ENCODE measurements at places on chromosomes 11 and 22.

DNA sequence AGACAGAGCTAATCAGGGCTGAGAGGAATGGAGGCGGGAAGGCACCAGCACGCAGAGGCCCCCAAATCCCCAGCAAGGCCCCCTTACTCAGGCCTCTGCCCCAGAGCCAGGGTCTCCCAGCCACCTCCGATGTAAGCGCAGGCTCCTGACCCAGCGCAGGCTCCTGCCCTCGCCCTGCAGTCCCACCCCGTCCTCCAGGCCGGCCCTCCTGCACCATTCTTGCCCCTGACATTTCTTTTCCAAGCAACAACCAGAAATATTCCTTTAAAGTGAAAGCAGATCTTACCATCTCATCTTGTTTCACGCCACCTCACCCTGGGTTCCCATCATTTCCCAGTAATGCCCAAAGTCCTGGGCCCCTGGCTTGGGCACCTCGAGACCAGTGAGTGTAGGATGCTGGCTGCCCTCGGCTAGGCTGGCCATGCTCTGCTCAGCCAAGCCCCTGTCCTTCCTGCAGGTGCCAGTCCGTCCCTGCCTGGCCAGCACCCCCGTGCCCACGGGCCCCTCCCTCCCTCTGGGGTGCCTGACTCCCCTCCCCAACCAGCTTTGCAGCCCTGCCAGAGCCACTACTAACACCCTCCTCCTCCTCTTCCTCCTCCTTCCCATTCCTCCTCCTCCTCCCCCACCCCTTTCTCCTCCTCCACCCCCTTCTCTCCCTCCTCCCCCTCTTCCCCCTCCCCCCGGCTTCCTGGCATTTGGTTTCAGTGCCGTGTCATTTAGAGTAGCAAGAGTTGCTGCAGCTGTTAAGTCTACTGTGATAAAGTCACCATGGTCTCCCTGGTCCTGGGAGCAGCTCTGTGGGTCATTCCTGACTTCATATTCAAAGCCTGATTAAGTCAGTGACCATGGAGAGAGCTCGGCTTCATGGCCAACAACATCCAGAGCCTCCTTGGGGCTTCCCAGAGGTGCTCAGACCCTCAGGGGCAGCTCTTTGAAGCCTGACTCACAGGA, 78.7 kb downstream of the PIWIL3 start:
- no peak for DNase-seq

- DNase-seq: no peak
These were observed 120.9 kb downstream of the MN1 start for GRCh38 chr22:27680636-27681035.

- no peak for DNase-seq
These were observed 16.1 kb downstream of the RBX1 start for GRCh38 chr22:40967111-40967760.

DNA sequence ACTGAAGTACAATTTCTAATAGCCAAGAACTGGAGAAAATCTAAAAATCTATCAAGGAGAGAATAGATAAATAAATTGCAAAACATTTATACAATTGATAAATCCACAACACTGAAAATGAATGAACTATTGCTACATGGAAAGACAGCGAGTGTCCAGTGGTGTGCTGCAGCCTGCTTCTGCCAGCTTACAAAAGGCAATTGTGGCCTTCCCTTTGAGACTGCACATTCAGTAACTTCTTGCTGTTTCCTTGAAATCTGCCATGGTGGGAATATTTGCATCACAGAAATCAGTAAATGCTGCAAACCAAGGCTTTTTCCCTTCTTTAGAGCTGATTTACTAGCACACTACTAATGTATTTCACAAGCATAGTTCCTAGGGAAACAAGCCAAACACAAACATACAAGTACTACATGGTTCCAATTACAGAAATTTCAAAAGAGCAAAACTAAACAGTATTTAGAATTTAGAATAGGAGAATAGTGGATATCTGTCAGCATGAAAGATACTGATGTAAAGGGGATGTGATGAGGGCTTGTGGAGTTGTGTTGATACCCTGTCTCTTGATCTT, 76.9 kb upstream of the TRIM77 start:
- no peak for DNase-seq

- peak; percentile 35 for DNase-seq
These were observed 19.4 kb downstream of the HTR3A start for GRCh38 chr11:113994077-113994954.

GRCh38 chr11:66318600-66318970, 1.7 kb upstream of the CD248 start:
- no peak for DNase-seq

DNA sequence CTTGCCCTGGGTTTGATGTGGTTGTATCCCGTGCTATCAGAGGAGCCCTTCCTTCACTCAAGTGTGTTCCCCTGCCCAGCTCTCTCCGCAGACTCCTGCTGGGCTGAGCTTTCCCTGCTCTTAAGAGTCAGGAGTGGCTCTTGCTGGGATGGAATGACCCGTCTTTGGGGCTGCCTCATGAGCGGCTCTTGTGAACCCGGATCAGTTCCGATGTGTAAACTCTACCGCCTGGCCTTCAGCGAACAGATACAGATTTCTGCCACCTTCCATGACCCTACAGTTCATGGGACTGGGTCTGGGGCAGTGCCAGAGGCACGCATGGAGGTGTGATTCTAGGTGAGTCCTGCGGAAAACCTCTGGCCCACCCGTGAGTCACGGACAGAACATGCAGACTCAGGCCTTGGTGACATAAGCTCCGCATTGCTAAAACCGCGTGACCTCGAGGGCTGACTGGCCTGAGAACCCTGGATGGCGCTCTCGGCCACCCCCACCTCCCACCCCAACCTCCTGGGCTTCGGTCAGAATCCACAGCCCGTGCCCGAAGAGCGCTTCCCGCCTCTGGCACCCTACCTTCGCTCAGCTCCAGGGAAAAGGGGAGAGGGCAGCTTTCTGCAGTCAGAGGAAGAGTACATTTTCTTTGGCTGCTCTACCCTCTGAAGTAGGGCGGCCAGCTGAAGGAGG, 1.3 kb upstream of the ZBTB16 start:
- DNase-seq: no peak

DNA sequence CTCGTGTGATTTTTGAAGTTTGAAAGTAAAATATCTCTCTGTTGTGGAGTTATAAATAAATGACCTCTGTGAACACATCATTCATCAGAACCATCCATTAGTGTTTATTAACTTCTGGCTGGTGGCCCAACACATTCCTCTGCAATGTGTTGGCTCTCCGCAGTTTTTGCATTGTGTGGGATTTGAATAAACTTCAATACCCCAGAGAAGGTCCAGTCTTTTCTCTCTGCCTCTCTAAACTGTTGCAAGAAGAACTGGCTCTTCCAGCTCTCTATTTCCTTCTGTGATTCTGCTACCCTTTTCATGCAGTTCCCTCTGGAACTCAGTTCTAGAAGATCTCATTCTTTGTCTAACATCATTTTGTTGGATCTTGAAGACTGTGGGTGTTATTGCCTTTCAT, 125.0 kb upstream of the ARHGAP42 start:
- no peak for DNase-seq

DNA sequence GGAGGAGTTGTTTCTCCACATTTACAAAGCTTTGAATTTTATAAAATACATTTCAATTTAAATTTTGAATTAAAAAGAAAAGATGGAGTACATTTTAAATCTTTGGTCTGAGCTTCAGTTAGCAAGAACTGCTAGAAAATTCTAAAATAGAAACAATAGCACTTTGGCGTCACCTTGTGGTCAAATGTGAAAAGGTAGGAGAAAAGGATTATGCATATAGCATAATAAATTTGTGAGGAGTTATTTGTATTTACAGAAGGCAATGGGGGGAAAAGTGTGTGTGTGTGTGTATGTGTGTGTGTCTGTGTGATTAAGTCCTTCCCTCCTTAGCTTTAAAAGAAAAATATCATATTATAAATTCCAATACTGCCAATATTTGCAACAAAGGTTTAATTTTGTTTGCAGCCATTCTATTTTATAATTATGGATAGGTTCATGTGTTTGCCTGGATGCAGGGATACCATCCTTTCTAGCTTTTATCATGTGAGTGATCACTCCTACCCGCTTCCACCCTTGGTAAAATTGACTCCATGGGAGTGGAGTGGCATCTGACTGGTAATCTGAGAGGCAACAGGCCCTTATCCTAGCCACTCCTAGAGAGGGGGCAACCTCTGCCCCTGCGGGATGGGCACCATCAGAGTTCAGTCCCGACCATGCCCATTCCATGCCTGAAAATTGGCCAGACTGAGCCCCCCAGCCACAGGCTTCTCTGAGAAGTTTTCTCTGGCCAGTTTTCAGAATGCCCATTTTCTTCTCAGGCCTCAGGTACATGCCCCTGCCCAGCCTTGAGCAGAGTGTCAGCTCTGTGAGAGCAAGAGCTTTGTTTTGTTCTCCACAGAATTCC, 13.6 kb upstream of the LGR4 start:
- peak; percentile 61 for DNase-seq

DNA sequence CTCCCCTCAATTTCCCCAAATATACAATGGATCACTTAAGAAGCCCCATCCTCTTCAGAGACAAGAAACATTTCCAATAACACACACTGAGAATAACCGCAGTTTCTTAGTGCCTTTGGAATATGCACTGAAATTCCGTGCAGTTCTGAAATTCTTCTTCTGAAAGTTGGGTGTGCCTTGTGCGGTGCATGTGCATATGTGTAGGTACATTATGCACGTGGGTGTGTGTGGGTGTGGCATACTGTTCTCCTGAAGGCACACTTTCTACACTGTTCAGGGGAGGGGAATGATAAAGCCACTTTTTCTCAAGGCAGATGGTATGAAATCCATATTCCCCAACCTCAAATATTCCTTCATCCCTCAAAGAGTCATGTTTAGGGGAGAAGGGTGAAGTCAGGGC, 1.7 kb downstream of the EXPH5 start:
- no peak for DNase-seq

DNA sequence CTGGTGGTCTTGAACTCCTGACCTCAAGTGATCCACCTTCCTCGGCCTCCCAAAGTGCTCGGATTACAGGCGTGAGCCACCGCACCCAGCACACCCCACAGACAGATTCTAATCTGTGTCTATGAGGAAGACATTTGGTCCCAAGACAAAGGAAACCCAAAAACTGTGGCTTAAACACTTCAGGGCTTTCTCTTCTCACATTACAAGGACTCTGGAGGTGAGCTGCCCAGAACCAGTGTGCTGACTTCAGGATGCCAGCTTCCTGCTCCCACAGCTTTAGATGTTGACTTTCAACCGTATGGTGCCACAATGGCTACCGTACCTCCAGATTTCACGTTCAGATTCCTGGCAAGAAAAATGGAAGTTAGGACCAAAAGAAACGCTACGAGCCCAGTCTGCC, 32.2 kb upstream of the SYT7 start:
- no peak for DNase-seq

DNA sequence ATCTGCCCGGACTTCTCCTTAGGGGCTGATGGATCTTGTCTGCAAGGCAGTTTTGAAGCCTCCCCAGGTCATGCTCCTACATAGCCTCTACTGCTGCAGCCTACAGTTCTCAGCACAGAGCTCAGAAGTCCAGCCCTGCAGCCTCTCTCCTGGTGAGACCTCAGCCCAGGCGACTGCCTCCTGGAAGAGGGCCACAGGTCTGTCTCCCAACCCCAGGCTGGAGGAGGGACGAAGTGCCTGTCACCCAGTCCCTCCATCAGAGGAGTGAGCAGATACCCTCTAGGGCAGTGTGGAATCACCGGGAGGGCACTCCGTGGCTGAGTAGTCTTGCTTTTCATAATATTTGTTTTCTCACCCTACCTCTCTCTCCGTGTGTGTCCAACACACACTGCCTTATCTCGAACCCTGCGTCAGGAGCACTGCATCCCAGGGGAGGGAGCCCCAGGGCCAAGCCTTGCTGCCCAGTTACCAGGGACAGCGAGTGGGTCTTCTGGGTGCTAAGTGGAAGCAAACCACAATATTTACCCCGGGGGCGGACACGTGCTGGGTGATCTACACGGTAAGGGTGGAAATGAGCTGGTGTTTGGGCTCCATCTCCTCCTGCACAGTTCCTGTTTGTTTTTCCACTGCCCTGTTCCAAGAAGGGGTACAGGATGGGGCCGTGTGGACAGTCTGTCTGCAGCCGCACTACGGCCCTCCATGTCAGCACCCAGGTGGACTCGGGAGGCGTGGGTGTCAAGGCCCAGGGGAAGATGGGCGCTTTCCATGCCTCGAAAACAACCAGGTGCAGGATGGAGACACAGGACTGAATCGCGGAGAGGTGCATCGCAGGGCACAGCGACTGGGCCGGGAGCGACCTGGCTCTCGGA, 133.7 kb upstream of the HSD17B12 start:
- no peak for DNase-seq

GRCh38 chr11:15775015-15775541, 581.3 kb downstream of the SOX6 start:
- DNase-seq: no peak
